ENCODE measurements at places on chromosomes 7 and 10. TPM values are rescaled to one million over a fixed set of nuclear protein-coding genes. Genes with fewer than 3 reads are reported as not detected.

The C10orf53 gene
- total RNA-seq: not detected

The LIPJ gene
- 0.08 TPM for total RNA-seq

The GPER1 gene
- total RNA-seq: 0.55 TPM

The CRYGN gene
- total RNA-seq: 0.84 TPM

The ATG9B gene
- total RNA-seq: 0.55 TPM

The TMEM130 gene
- 0.33 TPM for total RNA-seq

- no peak for DNase-seq
Observed at GRCh38 chr7:105014693-105015389, 836 bp downstream of the KMT2E start.

- no peak for DNase-seq
Observed at GRCh38 chr7:127683776-127684681, 32.0 kb downstream of the SND1 start.

- no peak for DNase-seq
Observed at GRCh38 chr7:497946-498655, 21.5 kb downstream of the PDGFA start.

DNA sequence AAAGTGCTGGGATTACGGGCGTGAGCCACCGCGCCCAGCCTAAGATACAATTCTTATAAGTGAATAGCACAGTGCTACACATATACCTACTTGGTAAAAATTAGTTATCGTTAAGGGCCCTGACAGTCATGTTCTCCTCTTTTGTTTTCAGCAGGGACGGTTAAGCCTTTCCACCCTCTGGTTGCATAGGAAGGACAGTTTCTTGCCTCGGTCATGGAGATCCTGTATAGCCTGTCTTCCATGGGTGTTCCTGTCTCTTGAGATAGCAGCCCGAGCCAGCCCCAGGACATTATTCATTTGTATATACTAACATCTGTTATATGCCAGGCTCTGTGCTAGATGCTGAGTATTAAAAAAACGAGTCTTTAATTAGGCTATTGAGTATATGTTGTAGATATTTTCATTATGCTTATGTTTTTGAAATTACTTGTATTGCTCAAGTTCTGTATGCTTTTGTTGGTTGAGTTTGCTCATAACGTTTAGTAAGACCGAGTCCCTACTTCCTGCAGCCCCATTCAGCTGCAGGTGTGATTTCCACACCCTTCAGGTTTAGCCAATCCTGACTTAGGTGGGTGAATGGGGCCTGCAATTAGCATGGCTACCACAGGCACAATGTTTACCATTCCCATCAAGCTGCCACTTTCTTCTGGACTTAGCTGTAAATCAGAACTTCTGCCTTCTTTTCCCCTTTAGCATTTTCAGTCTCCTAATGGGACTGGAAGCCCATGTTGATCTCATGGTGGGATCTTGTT lies 24.8 kb downstream of the CCSER2 start:
- no peak for DNase-seq

- DNase-seq: no peak
Observed at GRCh38 chr10:132556994-132557441, 19.4 kb downstream of the INPP5A start.

- no peak for DNase-seq
Observed at GRCh38 chr10:17181110-17181509, 20.4 kb downstream of the TRDMT1 start.

DNA sequence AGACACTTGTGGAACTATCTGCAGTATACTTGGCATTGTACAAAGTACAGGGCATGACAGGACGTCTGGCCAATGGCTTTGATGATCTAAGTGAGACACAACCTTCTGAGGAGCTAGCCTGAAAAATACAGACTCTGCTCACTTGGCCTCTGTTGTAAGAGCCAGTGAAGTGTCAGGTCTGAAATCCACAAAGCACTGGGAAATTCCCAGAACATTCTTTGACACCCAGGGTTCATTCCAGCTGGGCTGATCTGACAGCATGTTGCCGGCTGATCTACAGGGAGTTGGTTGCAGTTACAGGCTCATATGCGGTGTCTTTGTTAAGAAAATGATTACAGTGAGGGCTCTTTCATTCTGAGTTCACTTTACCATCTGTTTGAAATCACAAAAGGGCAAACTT lies 354.6 kb downstream of the PHF14 start:
- DNase-seq: no peak

- no peak for DNase-seq
Observed at GRCh38 chr10:107022600-107023354, 141.7 kb downstream of the SORCS1 start.

- no peak for DNase-seq
Observed at GRCh38 chr7:116951366-116952292, 1.7 kb upstream of the ST7 start.

- no peak for DNase-seq
Observed at GRCh38 chr7:147060070-147060469, 943.5 kb downstream of the CNTNAP2 start.

DNA sequence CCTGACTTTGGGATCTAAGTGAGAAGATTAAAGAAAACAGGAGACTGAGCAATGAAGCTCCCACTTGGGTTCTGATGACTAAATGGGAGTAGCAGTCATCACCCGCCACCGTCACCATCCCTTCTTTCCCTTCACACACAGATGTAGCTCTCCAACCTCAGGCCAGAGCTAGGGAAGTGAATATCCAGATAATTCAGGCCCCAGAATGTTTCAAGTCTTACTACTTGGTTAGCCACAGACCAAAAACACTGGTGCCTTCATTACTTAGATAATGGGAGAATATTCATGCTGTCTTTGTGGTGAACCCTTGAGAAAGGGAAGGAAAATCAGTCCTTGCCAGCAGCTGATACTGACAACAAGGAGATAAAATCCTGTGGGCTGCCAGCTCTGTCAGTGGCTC lies 100.7 kb downstream of the OSBPL3 start:
- no peak for DNase-seq

DNA sequence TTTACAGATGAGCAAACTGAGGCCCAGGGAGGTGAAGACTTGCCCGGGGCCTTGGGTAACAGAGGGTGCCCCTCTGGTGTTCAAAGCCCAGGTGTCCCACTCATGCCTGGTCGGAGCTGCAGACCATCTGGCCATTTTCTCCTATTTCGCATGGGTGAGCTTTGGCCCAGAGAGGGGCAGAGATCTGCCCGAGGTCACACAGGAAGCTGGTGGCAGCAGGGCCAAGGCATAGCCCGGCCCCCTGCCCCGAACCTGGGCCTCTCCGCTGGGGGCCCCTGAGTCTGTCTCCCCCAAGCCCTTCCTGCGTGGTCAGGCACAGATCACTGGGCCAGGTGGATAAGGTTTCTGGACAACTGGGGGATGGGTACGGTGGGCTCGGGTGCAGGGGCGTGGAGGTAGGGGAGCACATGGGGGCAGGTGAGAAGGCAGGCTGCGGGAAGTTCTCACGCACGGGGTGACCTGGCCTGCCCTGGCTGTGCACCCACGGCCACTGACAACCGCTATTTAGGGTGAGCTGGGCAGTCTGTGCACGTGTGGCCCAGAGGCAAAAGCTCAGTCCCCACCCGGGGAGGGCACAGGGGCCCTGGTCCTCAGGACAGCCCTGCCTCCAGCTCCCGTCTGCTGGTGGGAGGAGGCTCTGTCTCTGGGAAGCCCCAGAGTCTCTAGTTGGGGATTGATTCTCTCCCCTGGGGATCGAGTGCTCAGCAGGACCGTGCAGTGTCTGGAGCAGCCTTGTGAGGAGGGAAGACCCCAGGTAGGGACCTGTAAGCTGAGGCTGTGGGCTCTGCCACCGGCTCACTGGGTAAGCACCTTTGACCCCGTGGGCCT lies 68.6 kb downstream of the UNCX start:
- no peak for DNase-seq

DNA sequence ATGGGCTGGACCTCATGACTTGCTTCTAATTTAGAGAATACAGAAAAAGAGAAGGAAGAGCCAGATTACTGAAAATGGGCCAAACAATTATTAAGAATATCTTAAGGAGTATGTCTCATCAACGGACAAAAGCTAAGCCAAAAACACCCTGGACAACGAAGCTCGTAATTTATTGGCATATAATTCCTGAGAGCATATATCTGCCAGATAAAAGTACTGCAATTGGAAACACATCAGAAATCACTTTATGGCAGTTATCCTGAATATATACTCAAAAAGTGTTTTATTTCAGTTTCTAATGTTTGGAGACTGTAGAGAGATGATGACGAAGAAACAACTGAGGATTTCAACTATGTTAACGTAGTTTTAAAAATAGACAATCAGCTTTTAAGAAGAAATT lies 211.8 kb downstream of the CSTF2T start:
- DNase-seq: no peak

GRCh38 chr10:14823966-14824365 lies 13.9 kb downstream of the CDNF start:
- DNase-seq: no peak
